ENCODE measurements at places on chromosomes 11 and 22.

DNA sequence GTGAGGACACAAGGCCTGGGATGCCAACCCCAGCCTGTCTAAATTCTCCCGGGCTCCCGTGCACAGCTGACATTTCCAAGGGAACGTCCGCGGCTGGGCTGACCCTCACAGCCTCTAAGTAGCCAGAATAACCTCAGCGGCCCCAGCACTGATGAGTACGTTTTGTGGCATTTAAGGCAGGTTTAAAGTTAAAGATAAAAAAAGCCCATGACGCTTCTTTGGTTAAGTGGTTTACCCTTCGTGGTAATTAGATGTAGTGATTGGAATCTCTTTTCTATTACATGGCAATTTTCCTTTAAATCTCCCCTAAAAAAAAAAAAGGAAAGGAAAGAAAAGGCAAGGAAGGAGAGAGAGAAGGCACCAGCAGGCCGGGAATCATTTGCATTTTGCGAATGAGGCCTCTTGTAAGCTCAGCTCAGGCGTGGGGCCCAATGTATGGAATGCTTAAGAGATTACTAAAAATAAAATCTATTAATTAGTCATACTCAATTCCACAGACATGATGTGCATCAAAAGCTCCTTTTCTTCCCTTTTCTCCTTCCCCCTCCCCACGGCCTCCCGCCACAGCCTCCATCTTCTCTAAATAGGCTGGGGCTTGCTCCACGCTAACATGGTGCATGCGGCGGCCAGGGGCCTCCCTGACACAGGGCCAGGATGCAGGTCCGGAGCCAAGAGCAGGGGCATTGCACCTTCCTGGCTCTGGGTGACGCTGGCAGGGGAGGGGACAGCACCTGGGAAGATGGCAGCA, 44.1 kb downstream of the MACROD1 start:
- no peak for DNase-seq

DNA sequence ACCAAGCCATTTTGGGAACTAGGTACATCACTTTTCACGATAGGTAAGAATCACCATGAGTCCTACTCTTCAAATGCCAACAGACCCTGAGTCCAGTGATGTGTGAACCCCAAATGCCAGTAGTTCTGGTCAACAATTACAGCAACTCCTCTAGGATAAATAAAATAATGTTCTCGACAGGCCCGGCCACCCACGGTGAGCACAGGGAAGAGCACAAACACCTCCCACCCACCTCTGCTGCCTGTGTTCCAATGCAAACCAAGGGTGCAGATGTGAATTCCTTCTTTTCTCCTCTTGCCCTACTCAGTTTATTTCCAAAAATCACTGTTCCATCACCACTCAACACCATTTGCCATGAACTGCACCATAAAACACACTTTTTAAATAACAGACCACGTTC, 33.3 kb downstream of the MPPED2 start:
- DNase-seq, result no peak

- DNase-seq, result no peak
Measured at GRCh38 chr11:65206901-65207300, 25.2 kb downstream of the CAPN1 start.

GRCh38 chr11:120768949-120769348, 255.0 kb upstream of the TBCEL start:
- DNase-seq, result no peak

GRCh38 chr11:110028921-110029320, 64.3 kb upstream of the ZC3H12C start:
- DNase-seq, result peak; percentile 45

DNA sequence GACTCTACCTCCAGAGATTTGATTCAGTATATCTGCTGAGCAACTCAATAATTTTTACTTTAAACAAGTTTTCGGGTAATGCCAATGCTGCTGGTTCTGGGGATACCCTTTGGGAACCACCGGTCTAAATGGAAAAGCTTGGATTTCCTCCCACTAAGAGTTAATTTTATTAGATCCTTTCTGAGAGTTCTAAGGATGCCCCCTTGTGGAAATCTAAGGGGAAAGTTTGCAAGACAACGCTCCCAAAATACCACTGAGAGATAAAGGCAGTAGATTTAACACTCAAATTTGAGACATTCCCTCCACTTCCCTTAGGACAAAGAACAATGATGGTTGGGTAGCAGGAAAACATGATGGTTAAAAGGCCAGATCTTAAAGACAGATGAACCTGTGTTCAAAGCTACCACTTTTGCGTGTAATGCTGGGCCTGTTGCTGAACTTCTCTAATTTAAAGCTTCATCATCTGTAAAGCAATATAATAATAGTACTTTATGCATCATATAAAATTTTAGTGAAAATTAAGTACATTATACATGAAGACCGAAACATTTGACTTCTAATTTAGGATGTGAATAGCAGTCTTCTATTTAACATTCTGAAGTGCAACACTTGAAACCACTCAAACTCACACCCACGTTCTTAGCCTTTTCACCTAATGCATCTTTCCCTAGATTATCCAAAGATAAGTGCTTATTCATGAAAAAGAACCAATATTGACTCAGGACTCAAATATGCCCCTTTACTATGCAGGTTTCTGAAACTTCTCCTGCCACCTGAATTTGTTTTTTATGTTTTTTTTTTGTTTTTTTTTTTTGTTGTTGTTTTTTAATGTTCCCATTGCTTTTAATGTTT, 110.1 kb upstream of the LUZP2 start:
- DNase-seq, result peak; percentile 0

GRCh38 chr11:130131961-130132850, 27.4 kb upstream of the ST14 start:
- DNase-seq, result peak; percentile 75

DNA sequence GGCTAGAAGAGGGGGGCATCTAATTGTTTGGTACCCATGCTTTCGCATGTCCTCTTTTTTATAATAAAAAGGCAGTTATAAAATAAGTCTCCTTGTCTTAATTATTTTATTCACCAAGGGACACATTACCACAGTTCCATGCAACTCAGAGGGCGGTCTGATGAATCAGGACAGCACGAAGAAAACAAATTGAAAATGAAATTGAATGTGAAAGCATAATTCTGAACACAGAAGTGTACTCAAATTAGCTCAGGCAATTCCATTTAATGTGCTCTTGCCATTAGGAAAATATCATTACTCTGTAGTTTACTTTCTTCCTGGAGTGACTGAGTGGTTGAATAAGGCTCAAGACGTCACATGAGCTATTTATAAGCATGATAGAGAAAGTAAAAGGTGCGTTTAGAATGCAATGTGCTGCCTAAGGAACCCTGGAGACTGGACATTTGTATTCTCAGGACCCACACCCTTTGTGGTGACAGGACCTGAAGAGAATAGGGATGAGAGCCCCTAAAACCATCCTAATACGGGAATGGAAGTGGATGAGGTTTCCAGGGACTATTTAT, 59.6 kb downstream of the MTNR1B start:
- no peak for DNase-seq

DNA sequence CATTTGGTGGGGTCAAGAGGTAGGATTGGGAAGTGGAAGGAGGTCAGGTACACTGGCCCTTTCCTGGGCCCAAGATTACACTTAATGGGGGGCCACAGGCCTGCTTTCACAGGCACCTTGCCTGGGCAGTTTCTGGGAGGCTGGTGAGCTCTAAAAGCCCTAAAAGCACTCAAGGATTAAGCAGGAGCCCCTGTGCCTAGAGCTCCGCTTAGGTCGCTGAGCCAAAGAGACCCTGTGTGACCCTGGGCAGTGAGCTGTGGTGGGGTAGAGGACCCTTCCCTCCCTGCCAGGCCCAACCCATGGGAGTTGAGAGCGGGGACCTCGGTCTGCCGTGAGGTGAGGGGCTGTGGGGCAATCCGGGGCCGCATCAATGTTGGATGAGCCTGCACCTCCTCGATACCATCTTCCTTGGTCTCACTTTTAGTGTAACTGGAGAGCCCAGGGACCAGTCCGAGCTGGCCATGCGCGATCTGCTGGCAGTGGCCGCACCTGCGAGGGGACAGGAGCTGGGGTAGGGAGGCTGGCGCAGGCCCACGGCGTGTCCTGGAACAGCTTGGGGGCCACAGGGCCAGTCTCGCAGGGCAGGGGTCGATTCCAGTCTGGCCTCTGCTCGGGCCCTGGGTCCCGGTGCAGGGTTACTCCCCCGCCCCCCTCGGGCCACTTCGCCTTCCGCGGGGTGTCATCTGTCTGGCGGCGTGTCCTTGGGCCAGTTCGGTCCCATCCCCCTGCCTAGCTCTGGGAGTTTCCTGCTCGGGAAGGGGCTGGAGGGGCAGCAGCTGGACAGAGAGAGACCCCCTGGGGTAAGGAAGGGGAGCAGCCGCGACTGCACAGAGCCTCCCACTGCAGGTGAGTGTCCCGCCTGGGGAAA, 44.3 kb downstream of the EIF3F start:
- DNase-seq, result no peak

DNA sequence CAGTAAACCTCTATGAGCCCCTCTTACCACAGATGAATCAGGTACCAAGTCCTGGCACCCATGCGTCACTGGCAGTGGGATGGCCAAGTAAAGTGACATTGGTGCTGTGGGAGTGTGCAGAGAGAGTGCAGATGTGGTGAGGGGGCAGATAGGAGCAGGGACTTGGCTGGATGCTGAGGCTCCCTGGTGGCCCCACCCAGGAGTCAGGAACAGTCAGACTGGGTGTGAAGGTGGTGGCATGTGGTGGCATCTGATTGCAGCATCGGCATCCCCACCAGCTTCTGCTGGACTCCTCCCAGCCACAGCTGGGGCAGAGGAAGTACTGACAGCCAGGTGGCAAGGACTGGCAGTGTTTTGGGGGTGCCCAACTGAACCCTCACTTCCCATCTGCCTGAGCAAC, 11.4 kb downstream of the DGAT2 start:
- DNase-seq, result no peak

GRCh38 chr11:131977231-131977630, 606.8 kb downstream of the NTM start:
- no peak for DNase-seq

DNA sequence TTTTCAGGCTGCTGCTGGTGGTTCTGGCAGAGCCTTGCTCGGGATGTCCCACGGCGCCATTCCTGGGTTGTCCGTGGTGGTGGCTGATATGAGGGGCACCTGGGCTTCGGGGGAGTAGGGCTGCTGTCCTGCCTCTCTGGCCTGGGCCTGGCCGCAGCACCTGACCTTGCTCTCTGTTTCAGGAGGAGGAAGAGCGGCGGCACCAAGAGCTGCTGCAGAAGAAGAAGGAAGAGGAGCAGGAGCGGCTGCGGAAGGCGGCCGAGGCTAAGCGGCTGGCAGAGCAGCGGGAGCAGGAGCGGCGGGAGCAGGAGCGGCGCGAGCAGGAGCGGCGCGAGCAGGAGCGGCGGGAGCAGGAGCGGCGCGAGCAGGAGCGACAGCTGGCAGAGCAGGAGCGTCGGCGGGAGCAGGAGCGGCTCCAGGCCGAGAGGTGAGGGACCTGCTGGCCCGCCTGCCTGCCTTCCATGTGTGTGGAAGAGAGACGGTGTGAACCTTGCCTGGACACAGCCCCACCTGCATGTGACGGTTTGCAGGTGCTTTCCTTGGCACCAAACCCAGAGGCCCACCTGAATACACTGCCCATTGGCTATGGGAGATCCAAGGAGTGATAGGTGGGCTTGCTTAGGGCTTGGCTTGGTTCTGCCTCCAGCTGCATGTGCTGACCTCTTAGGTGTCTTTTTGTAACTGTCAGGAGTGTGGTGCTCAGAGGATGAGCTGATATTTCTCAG, 22.8 kb downstream of the INCENP start:
- no peak for DNase-seq

DNA sequence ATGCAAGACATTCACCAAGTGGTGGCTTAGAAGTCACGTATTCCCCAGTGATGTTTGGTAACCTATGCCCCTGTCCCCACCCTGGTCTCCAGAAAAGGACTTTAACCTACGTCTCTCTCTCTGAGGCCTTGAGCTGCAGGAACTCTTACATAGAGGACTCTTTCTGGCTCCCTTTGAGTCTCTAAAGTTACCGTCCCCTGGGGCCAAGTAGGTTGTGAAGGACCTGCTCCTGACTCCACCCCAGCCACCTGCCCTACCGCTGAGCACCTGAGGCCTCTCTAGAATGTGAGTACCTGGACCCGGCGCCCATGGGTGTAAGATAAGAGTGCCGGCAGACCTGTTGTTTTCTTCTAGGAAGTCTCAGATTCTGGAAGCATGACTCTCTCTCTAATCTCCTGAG, 95.4 kb downstream of the TIMP3 start:
- DNase-seq, result no peak

DNA sequence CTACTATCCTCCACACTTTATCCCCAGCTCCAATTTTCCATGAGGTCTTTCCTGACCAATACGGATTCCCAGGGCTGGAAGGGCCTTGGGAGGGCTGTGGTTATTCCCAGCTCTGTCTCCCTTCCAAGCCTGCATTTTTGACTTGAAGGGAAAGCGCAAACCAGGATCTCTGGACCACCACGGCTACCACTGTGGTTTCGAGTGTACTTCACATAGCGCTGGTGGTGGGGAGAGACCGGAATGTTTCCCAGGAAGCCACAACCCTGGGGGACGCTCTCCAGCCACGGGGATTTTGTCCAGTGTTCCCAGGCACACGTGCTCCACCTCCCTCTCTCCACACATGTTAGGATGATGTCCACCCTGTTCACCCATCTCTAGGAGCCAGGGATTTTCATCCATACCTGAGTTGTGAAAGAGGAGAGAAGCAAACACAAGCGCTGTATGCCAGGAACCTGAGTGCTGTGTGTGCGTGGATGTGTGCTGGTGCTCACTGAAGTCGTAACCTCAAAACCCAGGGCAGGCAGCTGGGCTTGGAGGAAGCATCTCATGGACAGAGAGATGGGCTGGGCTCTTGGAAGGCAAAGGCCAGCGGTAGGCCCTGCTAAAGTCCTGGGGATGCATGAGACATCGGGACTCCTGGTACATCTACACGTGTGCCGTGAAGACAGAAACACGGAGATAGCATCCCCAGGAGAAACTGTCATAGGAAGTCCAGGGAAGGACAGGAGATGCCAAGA, 1.3 kb upstream of the NPTXR start:
- DNase-seq, result no peak

- DNase-seq, result no peak
Measured at GRCh38 chr11:122202161-122202950, 86.3 kb upstream of the BLID start.

DNA sequence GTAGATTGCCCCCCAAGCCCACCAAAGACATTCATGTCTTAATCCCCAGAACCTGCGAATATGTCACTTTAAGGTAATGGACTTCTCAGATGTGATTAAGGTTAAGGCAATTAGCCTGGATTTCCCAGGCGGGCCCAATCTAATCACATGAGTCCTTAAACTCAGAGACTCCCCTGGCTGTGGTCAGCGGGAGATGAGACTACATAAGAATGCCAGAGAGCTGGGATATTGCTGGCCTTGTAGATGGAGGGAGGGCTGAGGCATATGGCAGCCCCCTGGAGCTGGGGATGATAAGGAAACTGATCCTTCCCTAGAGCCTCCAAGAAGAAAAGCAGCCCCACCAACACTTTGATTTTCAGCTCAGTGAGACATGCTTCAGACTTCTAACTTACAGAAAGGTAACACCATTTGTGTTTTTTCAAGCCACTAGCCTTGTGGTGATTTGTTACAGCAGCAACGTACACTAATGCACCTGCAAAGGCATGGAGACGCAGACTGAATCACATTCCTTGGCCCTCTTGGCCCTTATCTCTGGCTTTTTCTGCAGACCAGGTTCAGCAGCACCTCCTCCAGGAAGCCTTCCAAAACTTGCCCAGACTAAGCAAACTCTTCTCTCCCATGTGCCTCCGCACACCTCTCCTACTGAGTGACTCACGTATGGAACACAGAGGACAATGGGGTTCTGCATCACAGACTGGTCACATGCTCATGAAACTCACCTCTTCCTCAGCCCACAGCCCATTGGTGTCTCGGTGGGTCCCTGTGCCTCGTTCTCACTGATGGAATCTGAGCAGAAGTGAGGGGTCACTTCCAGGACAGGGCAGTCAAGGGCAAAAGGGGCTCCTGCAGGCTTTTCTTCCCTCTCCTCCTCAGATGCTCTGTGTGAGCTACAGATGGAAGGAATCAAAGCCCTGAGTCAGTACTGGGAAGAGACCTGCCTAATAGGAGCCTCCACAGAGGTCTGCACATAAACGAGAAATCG, 86.3 kb upstream of the HMGXB4 start:
- DNase-seq, result no peak
